Femur (tissue), 1 donor: ENCODE measurements at places on chromosomes 2 and 18.

DNA sequence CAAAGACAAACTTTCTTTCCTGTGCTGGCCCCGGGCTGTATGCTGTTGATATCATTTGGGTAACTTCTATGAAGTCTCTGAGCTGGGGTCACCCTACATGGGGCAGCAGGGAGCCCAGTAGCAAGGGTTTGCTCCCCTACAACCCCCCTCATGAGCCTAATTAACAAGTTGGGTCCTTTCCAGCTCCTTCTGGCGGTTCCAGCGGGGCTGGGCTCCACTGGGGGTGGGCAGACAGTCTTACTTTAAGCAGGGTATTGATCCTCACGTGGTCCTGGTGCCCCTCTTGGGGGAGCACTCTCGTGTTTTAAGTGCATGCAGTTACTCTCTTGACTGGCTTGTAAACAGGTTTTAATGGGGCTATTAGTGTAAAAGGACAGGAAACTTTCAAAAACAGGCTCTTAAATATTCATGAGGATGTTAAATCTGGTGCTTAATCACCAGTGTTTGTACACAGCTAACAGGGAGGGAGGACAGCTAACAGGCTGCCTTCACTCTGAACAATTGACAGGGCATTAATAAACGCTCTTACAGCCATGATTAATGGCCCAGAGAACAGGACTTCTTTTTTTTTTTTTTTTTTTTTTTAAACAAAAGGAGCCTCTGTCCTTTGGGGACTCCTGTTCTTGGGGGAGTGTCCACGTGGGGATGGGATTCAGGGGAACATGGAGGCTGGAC lies 36.6 kb upstream of the SKOR2 start:
- DNase-seq: no peak

DNA sequence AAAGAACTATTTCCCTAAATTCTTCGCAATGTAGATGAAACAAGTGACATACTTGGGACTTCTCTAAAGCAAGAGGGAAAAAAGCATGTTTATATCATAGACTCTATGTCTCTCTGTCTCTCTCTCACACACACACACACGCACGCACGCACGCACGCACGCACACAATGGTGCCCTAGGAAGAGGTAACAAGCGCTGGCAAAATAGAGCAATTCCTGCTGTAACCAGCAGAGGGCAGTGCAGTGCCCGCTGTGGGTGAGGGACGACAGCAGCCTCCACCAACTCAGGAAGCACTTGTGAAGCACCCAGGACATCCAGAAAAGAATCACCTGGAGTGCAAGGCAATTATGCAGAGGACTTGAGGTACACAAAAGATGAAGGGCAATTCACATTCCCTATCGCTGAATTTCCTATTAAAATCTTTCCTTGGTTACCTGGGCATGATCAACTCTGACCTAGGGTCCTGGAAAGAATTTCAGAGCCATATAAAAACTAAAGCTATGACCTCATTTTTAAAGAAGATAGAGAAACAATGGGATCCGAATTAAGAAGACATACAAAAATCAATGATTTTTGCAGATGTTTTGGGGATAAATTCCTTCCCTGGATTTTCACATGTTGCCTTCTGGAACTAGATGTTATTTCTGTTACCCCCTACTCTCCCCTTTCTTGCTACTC lies 166.4 kb downstream of the PDE11A start:
- peak; percentile 39 for DNase-seq

GRCh38 chr2:11377928-11378545 lies 33.6 kb upstream of the ROCK2 start:
- DNase-seq: no peak

DNA sequence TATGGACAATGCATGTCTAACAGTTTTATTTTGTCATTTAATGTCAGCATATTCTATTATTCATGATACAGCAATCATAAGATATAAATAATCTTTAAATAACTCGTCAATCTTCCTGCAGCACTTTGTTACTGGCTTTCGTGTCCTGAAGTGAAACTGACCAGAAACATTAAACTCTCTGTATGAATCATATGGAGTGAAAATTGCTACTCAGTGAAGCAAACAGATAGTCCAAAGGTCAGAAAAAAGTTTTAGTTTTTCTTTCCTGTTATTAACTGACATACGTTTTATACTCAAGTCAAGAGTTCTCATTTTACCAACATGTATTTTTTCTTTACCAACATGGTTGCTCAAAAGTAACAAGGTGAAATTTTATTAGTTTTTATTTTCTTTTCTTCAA lies 106.8 kb upstream of the GALNT5 start:
- no peak for DNase-seq

DNA sequence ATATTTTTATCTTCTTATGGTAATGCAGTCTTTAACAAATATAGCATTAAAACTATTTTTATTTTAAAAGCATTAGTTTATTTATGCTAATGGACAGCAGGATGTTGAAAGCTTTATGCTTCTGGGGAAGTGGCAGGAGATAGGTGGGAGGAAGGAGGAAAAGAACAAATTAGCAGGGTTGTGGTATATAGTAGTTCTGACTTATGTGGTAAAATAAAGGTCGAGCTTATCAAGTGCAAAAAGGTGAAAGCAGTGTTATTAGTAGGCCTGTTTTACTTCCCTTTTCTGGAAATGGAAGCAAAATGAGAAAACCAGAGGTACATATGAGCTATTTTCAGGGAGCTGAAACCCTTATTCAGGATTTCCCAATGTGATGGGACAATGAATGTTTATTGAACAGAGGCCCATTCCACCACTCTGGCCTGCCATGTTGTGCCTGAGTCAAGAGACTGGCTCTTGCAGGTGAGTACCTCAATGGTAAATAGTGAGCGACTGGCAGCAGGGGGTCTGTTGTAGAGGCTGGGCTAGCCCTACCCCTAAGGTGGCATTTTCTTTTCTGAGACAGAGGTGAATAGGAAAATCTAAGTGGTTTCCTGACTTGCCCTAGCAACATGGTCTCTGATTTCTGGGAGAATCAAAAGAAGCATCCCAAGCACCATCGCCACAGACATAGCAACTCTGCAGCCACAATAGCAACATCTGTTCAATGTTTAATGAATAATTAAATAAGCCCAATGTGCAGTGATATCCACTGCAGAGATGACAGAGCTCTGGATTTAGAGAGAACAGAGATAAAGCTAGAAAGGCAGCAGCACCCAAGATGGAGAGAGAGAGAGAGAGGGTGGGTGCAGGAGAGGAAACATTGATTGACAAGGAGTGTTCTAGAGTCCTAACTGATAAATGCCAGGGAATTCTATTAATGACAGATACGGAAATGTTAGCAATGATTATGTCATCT lies 119.7 kb downstream of the UPP2 start:
- no peak for DNase-seq

DNA sequence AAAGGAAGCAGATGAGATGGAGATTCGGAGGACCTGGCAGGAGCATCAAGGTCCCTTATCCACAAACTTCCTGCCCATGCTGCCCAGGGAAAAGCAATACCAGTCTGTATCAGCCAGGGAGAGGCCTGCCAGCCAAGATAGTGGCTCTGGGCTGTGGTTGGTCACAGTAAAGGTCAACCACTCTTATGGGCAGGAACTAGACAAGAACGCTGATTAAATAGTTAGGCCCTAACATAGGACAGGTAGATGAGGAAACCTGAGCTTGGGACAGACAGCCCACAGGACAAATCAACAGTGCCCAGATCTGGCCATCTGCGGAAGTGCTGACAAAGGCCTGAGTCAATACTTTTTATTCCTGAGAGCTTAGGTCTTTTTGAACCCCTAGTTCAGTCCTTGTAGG lies 10.7 kb downstream of the PSTPIP2 start:
- no peak for DNase-seq

DNA sequence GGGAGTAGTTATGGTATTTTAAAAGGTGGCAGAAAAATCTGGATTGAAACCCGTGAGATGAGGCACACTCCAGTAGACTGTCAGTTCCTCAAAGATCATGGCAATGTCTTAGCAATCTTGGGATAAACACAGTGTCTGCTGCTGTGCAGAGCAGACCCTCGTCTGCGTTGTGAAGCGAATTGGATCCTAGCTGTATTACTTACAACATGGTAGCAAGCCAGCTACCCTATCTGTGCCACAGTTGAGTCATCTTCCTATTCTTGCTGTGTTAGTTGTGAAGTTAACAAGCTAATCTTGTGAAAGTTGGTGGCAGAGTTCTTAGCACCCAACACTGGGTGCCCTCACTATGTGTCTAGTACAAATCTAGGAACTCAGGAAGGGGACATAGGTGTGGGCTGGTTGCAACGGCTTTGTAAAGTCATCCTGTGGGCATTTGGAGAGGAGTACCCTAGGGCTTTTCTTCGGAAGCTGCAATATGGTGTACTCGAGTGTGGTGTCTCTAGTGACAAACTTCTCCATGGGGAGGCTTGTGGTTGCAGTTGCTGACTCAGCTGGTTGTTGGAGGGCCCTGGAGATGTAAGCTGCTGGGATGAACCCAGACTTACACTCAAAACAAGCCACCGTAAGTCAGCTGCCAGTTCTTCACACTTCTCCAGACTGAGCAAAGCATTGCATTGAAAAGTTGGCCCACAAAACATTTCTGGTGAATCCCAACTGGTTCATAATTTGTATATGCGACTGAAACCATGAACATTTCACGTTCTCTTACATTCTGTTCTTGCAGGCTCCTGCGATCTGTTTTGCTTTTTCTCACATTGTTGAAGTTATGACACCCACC lies 61.5 kb downstream of the ADCYAP1 start:
- no peak for DNase-seq

GRCh38 chr18:45777393-45777792 lies 48.1 kb upstream of the SIGLEC15 start:
- no peak for DNase-seq
